ENCODE measurements at places on chromosomes 5 and 9.

GRCh38 chr9:124297915-124298645 is 40.3 kb downstream of the NEK6 start:
- no peak for DNase-seq

DNA sequence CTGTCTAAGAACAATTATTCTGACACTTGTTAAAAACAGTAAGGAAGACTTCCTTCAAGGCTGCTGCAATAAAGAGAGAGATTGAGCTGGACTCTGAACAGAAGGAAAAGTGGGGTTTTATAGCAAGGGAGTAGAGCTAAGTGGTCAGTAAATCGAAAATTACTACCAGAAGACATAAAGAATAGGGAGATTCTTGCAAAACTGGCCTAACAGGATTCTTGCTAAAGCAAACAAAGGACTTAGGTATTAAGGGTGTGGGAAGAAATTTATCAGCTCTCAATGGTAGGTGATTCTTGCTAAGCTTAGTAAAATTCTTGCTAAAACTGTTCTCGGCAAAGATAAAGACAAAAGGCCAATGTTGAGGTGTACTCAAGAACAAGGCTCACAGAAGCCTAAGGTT is 300.5 kb downstream of the SLCO4C1 start:
- DNase-seq, result no peak

GRCh38 chr9:125659954-125660353 is 47.1 kb downstream of the MAPKAP1 start:
- no peak for DNase-seq

DNA sequence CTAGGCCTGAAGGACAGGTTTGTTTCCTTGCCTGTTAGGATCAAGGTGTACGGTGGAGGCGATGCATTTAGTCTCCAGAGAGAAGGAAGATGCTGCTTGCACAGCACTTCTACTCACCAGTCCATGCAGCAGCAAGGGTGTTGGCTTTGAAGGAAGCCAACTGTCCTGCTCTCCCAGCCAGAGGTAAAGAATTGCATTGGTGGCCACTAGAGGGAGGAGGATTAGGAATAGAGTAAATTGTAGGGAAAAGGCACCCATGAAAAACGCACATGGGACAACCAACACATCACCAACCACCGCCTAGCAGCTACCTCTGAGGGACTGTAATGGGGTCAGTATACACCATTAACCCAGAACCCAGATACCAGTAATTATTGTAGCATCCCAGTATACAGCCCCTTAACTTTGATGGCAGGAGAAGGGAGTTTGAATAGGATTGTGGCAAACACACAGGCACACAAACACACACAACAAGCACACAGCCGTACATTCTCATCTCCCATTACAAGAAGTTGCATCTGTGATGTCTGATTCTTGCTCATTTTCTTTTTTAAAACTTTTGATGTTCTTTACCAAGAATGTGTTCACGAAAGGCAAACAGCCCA is 267.7 kb downstream of the ADAMTS6 start:
- no peak for DNase-seq

DNA sequence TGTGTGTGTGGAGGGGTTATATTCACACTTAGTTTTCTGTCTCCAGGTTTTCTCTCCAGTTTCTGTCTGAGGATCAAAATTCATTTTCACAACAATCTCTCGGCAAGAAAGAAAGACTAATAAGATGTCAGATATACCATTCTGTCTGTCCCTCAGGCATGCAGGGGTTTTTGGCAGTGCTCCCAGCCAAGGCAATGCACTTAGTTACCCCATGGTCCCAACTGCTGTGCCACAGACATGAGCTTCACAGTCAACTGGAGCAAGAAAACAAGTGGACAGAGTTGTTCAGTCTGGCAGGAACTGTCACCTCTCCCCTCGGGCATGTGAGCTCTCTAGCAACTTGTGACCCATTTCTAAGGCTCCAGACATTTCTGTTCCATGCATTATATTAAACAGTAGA is 101.7 kb upstream of the LHFPL2 start:
- no peak for DNase-seq

- DNase-seq, result no peak
Observed at GRCh38 chr5:158570502-158570901, 529.2 kb downstream of the EBF1 start.

DNA sequence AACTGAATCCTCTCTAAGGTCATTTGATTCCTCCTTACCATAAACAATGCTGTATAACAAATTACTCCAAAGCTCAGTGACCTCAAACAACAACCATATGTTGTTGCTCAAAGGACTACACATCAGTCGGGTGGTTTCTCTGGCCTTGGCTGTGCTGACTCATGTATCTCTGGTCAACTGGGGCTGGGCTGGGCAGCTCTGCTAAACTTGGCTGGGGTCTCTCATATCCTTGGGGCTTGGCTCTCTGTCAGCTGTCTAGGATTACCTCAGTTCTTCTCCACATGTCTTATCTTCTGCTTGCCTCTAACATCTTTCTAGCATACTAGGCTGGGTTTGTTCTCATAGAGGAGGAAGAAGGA is 86.4 kb downstream of the GALNT10 start:
- DNase-seq, result no peak

GRCh38 chr9:133709015-133709611 is 29.0 kb downstream of the SARDH start:
- DNase-seq, result no peak

DNA sequence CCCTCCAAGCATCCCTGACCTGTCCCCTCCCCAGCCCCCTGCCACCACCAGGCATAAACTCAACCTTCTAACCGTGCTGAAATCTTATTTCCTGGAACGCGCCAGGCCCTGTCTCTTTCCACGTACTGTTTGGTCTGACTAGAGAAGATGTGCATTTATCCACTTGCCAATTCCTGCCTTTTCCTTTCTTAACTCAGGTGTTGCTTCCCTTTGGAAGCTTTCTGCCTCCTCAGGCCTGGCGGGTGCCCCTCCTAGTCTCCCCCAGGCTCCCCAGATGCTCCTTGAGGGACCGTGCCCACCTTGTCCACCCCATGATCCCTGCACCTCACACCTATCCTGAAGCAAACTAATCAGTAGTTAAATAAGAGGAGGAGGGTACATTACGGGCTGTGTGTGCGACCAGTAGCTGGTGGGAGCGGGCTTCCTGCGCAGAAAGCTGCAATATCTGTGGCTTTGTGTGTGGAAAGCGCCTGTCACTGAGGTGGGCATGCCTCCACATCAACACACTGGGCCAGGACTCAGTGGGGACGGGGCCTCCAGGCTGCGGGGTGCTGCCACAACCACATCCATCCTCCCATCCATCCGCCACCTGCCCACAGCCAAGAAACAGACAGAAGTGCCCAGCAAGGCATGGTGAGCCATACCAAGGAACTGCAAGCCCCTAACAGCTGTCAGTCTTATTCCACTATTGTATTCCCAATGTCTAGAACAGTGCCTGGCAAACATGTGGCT is 73.5 kb downstream of the COL23A1 start:
- no peak for DNase-seq

GRCh38 chr9:68869022-68869421 is 144.9 kb downstream of the PRKACG start:
- DNase-seq, result no peak

GRCh38 chr5:134509308-134510040 is 16.0 kb upstream of the JADE2 start:
- DNase-seq, result no peak

- DNase-seq, result no peak
Observed at GRCh38 chr9:99427260-99427659, 205.2 kb downstream of the SEC61B start.

GRCh38 chr5:148398698-148399121 is 15.0 kb downstream of the FBXO38 start:
- DNase-seq, result no peak

DNA sequence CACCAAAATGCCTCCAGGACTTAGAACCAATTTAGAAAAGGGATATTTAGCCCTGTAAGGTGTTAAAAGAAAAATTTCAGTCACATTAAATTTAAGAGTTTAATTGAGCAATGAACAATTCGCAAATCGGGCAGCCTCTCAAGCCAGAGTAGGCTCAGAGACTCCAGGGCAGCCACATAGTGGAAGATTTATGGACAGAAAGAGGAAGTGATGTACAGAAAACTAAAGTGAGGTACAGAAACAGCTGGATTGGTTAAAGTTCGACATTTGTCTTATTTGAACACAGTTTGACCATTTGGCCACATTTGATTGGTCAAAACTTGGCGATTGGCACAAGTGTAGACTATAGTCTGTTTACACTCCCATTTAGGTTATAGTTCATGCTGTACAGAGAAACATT is 525.9 kb upstream of the ZNF608 start:
- no peak for DNase-seq

- no peak for DNase-seq
Observed at GRCh38 chr9:28782630-28783029, 1209.3 kb upstream of the C9orf72 start.

DNA sequence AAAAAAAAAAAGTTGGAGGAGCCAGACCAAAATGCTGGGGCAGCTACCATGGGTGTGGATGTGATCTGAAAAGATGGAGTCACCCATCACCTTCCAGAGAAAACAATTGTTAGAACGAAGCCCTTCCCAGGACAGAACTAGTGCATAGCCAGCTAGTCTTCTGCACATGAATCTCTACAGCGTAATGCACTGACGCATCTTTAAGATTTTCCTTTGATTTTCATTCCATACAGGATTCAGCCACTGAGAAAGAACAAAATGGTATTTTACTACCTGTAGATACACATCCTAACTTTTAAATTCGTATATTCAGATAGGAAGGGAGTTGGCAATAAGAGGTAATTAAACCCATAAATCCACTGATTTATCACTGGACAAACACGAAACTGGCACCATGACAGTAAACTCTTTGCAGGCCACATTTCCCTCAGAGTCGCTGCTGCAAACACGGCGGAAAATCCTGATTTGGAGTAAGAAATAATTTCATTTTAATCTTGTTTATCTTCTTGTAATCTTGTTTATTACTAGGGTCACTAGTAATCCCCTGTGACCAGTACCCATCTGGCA is 206.6 kb downstream of the SPOCK1 start:
- DNase-seq, result no peak

DNA sequence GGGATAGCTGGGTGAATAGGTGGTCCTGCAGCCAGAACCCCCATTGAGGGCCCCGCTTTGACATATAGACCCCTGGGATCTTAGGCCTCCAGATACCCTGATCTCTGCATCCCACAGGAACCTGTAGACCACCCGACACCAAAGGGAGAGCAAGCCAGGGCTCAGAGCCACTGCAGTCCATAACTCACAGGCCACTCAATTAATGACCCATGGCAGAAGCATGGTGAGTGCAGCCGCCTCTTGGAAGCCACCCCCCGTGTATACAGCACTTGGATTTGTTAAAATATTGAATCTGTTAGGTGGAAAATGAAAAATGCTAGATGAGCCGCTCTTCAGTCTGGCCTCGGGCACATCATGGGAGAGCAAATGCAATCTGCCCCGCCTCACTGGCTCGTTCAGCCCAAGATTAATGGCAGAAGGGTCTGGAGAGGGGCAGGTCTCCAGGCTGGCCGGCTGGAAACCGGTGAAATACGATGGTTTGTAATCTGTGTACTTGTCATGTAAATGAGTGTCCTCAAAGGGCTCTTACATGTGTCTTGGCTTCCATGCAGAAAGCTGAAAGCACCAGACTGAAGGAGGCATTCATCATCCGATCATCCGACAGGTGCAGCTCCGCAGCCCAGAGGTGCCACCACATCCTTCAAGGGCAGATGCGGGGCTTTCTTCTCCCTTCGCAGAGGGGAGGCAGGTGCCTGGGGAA is 111.3 kb downstream of the OLFM1 start:
- peak; percentile 83 for DNase-seq

DNA sequence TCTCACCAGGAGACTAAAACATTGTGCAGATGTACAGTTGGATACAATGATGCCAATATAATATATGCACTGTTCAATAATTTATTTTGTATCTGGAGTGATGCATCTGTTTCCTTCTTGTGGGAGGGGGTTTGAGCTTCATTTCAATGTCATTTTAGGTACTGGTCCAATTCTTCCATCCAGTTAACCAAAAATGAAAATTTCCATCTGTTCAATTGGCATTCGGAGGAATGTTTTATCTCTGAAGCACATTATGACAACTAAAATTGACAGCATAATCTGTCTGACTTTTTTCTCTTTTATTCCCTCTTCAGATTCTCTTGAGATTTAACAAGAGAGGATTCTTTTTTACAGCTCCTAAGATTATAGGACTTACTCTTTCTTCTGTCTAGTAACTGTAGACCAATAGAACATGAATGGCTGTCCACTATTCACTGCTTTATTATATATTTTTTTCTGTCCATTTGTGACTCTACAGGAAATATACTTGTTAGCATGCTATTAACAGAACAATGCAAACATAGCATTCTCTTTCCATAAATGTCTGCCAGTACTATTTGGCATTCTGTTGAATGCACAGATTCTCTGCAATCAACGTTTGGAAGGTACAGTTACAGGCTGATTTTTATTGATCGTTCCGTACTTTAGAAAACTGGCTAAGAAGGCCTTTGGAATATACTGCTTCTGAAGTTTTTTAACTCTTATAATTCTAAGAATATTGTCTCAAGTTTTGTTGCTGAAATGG is 57.8 kb downstream of the NDUFAF2 start:
- DNase-seq, result no peak

DNA sequence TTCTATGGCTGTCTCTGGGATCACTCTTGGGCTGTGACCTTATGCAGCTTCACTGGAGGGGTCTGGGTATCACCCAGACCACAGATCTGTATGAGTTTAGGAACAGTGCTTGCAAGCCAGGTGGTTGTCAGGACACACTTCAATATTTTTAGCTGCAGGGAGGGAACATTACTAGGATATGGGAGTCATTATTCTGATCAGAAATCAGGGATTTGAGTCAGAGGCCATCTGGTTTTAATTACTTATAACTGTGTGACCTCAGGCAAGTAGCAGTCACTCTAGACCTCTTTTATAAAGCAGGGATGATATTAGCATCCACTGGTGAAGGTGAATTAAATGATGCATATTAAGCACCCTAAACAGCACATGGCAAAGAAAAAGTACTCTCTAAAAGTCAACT is 60.1 kb upstream of the NMUR2 start:
- no peak for DNase-seq

DNA sequence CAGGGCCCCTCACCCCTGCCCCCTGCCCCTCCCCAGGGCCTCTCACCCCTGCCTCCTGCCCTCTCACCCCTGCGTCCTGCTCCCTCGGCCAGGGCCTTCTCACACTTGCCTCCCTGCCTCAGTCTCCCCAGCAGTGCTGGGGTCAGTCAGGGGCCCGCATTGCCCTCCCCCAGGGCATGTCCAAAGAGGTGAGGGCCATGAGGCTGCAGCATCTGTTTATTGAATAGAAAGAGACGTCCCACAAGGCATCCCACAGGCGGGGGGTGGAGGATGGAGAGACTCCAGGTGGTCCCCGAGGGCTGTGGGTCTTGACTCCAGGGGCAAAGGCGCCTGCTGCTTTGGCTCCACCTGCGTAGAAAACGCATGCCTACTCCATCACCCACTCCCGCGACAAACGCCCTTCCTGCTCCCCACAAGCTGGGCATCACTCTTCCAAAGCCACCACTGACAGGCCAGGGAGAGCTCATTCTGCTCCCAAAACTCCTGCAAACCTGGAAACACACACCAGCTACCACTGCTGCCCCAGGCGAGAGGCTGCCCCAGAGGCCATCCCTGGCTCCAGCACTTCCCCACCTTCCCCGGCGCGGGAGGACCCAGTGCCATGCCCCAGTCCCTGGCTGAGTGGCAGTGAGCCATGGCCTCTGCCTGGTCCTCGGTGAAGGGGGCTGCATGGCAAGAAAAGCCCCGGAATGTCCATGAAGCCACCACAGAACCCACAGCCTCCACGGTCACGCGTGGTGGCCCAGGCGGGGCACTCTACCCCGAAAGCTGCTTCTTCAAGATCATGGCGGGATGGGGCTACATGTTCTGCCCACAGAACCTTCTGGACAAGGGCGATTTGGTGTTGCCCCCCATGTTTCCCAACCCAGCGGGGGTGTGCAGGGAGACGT is 1.6 kb upstream of the LCN8 start:
- DNase-seq, result no peak

GRCh38 chr5:168340487-168340886 is 49.0 kb downstream of the WWC1 start:
- no peak for DNase-seq

GRCh38 chr5:134626369-134627014 is 6.1 kb downstream of the SAR1B start:
- DNase-seq, result no peak

Measured in NT2/D1 (cell line).